ENCODE measurements at places on chromosomes 3 and 15.

GRCh38 chr3:81521855-81522254, 239.6 kb downstream of the GBE1 start:
- peak; percentile 40 for DNase-seq

GRCh38 chr15:96115642-96116041, 214.9 kb upstream of the NR2F2 start:
- peak; percentile 84 for DNase-seq

DNA sequence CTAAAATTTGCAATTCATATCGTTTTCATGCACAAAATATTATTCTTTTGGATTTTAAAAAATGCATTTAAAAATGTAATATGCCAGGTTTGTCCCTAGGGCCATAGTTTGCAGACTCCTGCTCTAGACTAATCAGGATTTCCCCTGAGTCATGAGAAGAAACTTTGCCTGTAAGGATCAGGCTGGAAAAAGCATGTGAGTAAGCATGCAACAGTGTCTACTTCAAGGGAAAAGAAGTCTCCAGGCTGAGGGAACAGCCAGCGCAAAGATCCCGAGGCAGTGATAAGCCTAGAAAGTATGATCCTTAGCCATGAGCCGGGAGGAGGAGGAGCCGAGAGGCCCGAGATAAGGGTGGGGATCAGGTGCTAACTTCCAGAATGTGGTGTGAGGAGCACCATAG, 382.8 kb upstream of the CFAP20DC start:
- no peak for DNase-seq

GRCh38 chr3:10116138-10116460, 624 bp downstream of the BRK1 start:
- DNase-seq, result peak; percentile 71

DNA sequence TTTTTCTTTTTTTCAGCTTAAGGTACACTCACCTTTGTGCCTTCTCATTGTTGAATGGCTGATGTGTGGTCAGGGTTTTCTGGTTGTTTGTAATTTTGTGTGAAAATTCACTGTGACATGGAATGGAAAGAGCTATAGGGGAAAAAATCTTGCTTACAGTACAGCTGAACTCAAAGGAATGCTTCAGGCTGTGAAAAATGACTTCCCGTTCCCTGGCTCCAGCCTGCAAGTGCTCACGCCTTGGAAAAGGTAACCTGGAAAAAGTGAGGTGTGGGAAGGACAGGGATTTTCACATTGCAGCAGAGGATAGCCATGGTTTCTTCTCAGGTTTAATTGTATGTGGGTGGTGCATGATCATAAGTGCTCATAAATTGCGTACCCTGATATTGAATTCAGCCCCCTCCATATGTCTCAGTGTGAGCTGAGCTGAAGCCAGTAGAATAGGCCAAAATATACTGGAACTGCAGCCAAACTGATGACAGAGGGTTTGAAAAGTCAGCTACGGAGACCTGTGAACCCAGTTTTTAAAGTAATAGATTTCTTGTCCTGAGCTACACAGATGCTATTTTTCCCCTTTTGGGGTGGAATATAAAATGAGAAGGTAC, 228.7 kb upstream of the RASGRP1 start:
- DNase-seq, result no peak

DNA sequence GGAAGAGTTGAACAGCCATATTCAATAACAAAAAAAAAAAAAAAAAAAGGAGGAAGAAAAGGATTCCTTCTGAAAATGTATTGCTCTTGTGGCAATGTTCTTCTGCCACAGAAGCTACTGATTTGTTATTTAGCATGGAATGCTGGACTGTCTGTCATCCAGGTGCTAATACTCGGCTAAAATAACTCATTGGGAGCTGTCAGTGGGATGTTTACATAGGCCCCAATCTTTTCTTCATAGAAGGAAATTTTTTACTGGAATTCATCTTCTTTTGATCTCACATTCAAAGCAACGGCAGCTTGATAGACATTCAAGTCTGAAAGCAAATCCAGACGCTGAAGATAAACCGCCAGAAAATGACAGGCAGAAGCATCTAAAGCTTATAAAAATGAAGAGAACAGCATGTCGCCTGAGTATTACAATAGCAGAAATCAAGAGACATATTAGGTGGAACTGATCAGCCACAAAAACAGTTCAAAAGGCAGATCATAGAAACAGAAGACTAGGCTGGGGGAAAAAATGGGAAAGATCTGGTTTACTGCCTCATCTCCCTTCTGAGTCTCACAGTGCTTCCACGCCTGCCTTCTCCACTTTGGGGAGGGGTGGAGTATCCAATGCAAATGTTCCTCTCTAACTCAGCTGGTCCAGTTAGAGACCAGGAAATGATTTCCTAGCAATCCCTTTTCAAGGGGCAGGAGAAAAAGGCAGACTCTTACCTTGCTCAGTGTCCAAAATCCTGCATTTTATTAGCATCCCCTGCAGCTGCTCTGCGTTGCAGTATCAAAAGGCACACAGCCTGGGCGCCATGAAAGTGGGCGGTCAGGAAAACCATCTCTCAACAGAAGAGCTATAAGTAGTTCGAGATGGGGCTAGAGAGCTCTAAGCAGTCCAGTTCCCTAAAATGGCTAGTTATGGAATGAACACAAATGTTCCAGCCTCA, 451.9 kb downstream of the FOXP1 start:
- DNase-seq, result no peak

DNA sequence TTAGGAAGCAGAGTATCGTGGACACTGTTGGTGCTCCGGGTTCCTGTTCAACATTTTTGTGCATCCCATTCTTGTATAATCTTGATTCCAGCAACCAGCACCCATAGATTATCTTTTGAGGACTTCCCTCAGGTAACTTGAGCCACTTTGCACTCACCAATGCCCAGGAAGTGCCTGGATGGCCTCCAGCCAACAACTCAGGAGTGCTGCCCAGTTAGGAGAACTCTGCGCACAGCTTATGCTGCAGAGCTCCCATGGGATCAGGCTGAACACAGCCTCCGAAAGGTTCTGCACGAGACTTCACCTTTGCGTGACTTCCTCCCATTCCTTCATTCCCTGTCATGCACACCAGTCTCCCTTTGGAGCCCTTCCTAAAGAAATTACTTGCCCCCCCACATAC, 64.3 kb upstream of the LRRN1 start:
- no peak for DNase-seq
